ENCODE measurements at places on chromosomes 6 and 20.

GRCh38 chr6:165223101-165223500 lies 86.3 kb downstream of the C6orf118 start:
- no peak for DNase-seq

GRCh38 chr6:31676904-31677303 lies 4.0 kb downstream of the LY6G5C start:
- DNase-seq, result no peak

- DNase-seq, result no peak
Measured at GRCh38 chr20:17825960-17826843, 126.4 kb downstream of the BANF2 start.

- DNase-seq, result no peak
Measured at GRCh38 chr6:4693173-4693970, 82.8 kb upstream of the CDYL start.

DNA sequence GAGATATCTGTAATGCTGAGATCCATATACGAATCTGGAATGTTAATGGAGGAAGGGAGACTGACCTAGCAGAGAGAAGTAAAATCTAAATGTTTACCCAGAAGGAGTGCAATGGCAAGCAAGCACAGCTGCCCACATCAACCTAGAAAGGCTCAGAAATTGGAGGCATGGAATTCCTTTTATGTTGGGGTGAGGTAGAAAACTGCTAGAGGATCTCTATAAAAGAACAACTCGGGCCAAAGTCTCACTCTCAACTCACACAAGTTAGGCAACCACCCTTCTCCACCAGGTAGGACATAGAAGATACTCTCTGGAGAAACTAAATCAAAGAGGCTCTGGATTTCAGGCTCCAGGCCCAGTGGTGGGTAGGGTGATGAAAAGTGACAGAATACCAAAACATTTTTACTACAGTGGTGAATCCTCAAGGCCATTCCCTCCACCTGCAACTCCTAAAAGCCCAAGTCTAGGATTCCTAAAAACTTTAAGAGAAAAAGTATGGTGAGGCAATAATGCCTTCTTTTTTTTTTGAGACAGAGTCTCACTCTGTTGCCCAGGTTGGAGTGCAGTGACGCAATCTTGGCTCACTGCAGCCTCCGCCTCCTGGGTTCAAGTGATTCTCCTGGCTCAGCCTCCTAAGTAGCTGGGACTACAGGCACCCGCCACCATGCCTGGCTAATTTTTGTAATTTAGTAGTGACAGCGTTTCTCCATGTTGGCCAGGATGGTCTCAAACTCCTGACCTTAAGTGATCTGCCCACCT lies 9.5 kb upstream of the ADGRG6 start:
- DNase-seq, result no peak

GRCh38 chr20:15036948-15037347 lies 699.5 kb upstream of the FLRT3 start:
- no peak for DNase-seq

DNA sequence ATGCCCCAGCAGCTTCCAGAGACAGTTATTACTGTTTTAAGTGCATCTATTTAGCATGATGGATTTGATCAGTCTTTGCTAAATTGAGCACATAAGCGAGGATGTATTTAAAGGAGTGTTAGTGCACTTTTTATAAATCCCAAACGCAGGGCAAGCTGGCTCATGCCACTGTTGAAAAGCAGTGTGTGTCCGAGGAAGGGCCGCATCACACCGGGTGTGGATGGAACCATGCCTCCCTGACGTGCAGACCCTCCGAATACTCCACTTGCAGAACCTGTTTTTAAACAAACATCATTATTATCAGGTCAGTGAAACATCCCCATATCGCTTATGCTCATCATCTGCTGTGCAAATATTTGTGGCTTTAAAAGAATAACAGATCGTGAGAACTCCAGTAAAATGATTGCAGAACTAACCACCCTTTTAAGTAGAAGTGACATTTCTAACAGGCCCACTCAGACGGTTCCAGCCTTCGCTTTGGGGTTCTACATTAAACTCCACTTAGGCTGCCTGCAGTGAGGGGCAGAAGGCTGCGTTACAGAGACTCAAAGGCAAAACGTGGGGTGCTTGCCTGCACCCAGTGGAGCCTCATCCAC lies 190.1 kb downstream of the CDH4 start:
- no peak for DNase-seq

GRCh38 chr20:64047968-64048401 lies 1.5 kb downstream of the SOX18 start:
- no peak for DNase-seq

DNA sequence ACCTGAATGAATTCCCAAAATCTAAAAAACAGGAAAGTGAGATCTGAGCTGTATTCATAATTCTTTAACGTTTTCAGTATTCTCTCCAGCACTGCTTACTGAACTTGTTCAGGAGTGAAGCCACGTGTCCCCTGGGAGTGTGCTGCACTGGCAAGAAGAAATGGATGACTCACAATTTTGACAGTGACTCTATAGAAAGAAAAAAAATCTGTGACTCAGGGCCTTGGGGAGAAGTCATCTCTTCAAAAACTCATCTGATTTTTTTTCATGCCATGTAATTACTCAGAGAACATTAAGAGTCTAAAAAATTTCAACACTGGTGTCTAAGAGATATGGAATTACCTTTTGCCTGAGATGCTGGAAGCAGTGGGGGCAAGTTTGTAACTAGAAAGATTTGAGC lies 39.7 kb downstream of the ANKEF1 start:
- DNase-seq, result no peak
